ENCODE measurements at places on chromosomes 7 and 10. TPM values are rescaled to one million over a fixed set of nuclear protein-coding genes. Genes with fewer than 3 reads are reported as not detected.

DNA sequence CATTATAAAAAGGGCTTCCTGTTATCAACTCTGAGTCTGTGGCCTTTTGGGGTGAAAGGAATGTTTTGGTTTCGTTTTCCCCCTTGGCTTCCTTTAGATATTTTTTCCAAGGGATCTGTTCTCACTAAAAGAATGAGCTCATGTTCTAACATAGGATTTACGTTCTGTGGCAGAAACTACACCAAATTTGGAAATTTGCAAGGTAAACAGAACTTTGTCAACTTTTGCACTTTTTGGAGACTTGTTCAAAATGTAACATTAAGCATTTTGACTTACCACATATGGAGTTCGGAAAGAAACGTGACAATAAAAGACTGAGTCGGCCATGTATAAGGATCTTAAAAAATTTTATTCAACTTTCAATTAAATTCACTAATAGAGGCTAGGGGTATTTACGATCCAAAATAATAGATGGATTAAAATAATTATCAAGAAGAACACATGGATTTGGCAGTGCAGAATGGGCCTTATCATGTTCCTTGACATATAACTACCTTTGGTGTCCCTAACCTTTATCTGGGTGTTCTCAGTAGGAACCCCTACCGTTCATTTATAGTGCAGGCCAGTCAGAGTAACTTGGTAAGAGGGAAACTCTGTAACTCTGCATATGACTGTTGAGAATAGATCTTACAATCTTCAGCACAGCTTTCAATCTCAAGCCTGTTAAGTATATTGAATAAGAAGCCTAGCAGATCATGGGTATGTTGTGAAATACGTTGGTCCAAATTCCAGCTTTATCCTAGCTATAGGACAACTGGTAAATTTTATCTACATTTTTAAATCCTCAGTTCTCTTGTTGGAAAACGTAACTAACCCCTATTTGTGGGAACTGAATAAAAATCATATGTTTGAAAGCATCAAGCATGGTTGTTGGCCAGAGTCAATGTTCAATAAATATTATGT is 11.8 kb downstream of the CPED1 start:
- no peak for DNase-seq

GRCh38 chr7:157238087-157238486 is 98.7 kb upstream of the DNAJB6 start:
- no peak for DNase-seq

DNA sequence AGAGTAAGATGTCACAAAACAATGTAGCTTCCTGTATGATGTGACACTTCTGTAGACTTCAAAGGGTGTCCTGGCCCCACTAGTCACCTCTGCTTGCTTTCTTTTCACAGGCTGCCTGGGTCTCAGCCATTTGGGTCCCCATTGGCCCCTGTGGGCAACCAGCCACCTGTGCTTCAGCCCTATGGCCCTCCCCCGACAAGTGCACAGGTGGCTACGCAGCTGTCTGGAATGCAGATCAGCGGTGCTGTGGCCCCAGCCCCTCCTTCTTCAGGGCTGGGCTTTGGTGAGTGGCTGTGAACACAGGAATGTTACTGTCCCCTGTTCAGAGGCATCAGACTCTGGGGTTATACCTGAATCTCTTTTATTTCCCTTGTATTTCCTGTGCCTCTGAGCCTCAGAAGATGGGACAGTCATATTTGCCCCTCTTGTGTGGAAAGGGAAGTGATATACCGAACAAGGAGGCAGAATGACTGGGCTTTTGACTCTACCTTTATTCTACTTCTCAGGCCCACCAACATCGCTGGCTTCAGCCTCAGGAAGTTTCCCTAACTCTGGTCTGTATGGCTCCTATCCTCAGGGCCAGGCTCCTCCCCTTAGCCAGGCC is 15.4 kb downstream of the SEC24C start:
- no peak for DNase-seq

DNA sequence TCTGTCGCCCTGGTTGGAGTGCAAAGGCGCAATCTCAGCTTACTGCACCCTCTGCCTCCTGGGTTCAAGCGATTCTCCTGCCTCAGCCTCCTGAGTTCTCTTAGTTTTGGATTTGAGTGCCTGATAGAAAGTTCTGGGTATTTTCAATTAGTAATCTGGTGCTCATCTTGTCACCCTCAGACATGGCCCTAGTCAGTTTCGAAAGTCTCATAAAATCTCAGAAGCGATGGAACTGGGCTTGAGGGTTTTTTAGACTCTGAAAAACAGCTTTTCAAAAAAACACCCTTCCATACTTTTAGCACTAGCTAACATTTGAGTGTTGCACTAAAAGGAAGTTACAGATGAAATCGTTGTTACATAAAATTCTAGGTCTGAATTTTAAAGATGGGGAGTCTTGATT is 9.4 kb upstream of the PIP4K2A start:
- DNase-seq: no peak

Gene SMKR1
- total RNA-seq: 0.33 TPM

GRCh38 chr10:86389441-86390193 is 23.0 kb upstream of the GRID1 start:
- DNase-seq: peak; percentile 83

DNA sequence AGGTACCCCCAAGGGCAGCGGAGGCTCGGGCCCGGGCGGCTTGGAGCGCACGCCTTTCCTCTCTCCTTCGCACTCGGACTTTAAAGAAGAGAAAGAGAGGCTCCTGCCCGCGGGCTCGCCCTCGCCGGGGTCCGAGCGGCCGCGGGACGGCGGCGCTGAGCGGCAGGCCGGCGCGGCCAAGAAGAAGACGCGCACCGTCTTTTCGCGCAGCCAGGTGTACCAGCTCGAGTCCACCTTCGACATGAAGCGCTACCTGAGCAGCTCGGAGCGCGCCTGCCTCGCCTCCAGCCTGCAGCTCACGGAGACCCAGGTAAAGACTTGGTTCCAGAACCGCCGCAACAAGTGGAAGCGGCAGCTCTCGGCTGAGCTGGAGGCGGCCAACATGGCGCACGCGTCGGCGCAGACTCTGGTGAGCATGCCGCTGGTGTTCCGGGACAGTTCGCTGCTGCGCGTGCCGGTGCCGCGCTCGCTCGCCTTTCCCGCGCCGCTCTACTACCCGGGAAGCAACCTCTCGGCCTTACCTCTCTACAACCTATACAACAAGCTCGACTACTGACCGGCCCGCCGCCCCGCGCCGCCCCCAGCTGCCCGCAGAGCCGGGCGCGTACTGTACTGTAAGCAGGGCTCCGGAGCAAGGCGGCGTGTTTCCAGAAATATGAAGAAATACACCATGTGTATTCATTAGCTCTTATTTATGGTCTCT is 1.8 kb downstream of the HMX2 start:
- DNase-seq: no peak

GRCh38 chr7:29989257-29989995 is at the start of gene SCRN1:
SCRN1 (minus strand) TSS chr7:29989801; CDS start chr7:29969067, 20,734 bp downstream.
- DNase-seq: no peak

Gene CDHR1
- under 0.01 TPM for total RNA-seq

GRCh38 chr7:128120116-128120515 is 88.9 kb upstream of the LRRC4 start:
- DNase-seq: peak; percentile 84
